ENCODE measurements at places on chromosomes 4 and X. TPM values are rescaled to one million over a fixed set of nuclear protein-coding genes. Genes with fewer than 3 reads are reported as not detected.

Gene MAGED4
- total RNA-seq: 42.3 TPM

Gene AKAP14
- total RNA-seq: not detected

Gene TCEAL2
- total RNA-seq: 9.1 TPM

Gene G3BP2
- total RNA-seq: 82.7 TPM

Gene SSX3
- 1.1 TPM for total RNA-seq

Gene CETN2
- total RNA-seq: 38.2 TPM

Gene PGAM4
- not detected for total RNA-seq

- peak; percentile 4 for DNase-seq
These were observed 64.0 kb upstream of the FGF13 start for GRCh38 chrX:138775517-138775916.

- no peak for DNase-seq
These were observed 34.0 kb upstream of the AMOT start for GRCh38 chrX:112874614-112875013.

GRCh38 chr4:123652476-123652875, 255.9 kb downstream of the SPRY1 start:
- no peak for DNase-seq

GRCh38 chrX:100208076-100208475, 202.0 kb downstream of the PCDH19 start:
- DNase-seq: no peak

DNA sequence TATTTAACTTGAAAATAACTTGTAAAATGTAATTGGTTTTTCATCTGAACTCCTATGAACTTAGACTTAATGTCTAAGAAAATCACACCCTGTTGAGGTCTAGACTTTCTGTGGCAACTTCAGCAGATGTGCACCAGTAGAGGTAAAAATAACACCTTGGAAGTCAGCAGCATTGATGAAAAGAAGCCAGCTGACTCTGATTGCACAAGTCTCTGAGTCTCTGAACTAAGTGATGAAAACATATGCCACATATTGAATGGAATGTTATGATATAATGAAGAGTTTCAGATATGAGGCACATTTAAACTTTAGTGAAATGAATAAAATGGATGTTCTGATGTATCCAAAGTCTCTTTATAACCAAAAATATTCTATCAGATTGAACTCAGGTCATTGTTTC, 155.4 kb downstream of the GPM6A start:
- DNase-seq: no peak

- peak; percentile 21 for DNase-seq
These were observed 207.5 kb upstream of the FTHL17 start for GRCh38 chrX:31279359-31279758.

GRCh38 chr4:925171-925570, 6.9 kb downstream of the GAK start:
- no peak for DNase-seq

GRCh38 chrX:17298564-17298963, 76.4 kb upstream of the NHS start:
- DNase-seq: no peak

DNA sequence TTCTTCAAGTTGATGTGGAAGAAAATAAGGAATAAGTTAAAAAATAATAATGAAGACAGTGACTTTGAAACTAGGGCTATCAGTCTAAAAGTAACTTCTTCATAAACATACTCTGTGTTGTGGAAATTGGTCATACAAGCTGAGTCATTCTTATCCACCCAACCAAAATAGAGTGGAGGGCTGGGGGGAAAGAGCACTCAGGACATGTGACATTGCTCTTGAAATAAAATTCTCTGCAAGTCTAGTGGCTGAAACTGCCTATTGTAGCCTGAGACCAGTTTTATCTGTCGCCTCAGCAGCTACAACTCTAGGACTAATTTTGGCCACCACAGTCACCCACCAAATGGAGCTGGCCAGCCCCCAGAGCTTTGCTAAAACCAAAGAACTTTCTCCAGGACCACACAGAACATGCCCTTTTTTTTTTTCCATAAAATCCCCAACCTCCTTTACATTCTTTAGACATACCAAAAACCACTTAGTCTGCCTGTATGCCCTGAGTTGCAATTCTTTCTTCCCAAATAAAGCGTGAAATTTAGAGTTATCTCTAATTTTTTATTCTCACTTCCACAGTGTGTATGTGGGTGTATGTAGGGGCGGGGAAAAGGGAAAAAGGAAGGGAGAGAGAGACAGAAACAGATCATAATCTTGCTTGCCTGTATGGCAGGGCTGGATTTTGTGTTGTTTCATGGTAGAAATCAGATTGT, 23.0 kb upstream of the SLC25A4 start:
- no peak for DNase-seq

GRCh38 chr4:4549534-4549933, 7.7 kb upstream of the STX18 start:
- DNase-seq: peak; percentile 8
